ENCODE measurements at places on chromosomes 5 and 9.

- DNase-seq, result no peak
Measured at GRCh38 chr5:157286761-157287211, 20.9 kb downstream of the CYFIP2 start.

DNA sequence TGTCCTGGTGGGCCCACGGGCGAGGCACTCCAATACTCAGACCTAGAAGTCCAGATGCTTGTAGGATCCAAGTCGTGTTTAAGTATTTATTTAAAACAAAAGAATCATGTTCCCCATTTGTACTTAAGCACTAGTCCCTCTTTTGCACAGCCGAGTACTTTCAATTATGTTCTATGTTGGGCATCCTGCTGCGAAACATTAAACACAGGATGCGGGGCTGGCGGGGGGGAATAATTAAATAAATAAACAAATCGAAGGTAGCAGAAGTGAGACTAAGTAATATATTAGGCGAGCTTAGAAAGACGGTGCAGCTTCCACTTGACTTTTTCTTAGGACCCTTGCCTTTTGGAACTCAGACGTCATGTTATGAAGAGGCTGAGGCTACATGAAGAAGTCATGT lies 1129.2 kb upstream of the ACO1 start:
- DNase-seq, result no peak

DNA sequence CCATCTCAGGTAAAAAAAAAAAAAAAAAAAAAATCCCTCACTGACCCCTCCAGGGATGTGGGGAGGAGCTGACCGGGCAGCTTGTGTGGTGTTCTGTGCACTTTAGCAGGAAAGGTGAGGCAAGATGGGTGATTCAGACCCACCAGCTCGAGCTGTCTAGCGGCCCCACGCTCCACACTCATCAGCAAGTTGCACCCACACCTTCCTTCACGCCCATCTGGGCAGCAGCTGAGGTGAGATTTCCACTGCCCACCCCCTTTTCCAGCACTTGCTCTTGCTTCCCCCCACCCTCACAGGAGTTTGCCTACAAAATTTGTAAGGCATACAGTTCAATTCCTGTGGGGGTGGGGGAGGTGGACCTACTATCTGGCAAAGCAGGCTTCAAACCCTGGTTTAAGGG lies 58.7 kb upstream of the ZNF354B start:
- no peak for DNase-seq

- no peak for DNase-seq
Measured at GRCh38 chr5:31935496-31936369, 238.4 kb downstream of the GOLPH3 start.

DNA sequence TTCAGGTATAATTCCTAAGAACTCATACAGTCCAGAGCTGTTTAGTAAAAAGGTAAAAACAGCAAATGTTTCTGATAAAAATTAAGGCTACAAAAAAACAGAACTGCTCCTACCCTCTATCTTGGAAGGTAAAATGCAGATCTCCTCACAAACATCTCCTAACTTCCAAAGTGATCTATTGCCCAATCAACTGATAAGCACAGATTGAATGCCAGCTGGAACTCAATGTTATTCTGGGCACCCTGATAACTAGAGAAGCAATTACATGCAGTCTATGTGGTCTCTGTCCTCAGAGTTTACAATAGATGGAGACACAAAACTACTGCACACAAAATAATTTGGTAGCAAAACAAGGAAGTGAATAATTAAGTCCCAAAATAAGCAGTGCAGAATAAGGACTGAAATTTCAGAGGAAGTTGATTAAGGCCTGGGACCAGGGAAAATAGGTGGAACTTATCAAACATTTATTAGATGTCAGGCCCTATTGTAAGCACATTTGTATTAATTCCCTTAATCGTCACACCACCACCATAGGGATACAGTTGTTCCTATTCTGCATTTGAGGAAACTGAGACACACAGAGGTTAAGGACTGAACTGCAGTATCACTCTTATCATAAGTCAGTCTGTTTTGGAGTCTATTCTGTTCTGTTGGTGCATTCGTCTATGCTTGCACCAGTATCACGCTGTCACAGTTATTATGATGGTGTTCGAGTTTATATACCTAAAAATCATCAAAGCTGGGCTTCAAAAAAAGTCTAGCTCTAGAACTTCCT lies 102.2 kb upstream of the TARS1 start:
- no peak for DNase-seq

GRCh38 chr9:121815084-121815483 lies 163.7 kb downstream of the DAB2IP start:
- DNase-seq, result peak; percentile 6

DNA sequence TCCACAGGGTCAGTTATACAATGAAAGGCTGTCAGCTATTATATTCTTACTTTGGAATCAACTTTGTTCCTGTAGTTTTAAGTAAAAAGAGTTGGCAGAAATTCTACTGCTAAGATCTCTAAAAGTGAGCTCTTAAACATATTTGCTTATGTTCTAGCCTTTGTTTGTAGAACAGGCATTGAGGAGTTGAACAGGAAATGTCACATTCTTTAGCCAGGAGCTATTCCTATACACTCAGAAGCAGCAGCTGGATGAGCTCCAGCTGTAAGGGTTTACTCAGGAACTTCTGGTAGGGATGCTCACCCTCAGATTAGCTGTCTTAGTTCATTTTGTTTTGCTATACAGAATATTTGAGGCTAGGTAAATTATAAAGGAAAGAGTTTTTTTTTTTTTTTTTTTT lies 22.4 kb upstream of the SPINK14 start:
- DNase-seq, result peak; percentile 53

DNA sequence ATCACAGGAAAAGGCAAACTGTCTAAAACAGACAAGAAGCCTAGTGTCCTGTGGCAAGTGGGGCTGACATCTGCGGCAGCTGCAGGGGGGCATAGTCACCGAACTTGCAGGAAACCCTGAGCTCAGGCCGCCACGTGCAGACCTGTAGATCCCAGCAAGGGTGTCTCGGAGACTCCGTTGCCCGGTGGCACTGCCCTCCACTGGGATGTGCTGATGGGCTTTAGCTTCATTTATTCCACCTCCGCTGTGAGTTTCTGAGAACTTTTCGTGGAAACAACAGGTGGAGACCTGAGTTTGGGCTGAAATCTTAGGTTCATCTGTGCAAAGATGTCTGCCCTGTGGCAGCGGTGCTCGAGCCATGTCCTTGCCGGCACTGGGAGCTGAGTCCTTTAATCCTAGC lies 22.1 kb downstream of the CEP72 start:
- no peak for DNase-seq
